ENCODE measurements at places on chromosomes 6 and 20.

DNA sequence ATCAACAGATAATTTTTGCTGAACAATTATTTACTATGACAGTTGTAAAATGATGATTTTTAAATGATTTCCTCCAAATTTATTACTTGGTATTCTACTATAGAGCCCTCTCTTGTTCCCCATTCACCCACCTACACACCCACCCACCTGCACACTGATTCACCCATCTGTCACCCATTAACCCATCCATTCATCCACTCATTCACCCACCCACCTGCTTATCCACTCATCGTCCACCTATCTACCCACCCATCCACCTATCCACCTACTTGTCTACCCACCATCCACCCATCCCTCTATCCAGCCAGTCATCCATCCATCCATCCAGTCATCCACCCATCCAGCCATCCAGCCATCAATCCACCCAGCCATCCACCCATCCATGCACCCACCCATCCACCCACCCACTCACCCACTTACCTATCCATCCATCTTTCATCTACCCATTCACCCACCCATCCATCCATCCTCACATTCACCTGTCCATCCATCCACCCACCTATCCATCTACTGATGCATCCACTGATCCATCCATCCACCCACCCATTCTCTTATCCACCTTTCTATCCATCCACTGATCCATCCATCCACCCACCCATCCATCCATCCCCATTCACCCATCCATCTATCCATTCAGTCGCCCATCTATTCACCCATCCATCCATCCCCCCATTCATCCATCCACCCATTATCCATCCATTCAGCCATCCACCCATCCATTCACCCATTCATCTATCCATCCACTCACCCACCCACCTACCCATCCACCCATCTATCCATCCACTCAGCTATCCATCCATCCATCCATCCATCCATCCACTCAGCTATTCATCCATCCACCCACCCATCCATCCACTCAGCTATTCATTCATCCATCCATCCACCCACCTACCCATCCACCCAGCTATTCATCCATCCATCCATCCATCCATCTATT lies 72.0 kb downstream of the SYNJ2 start:
- DNase-seq = no peak

DNA sequence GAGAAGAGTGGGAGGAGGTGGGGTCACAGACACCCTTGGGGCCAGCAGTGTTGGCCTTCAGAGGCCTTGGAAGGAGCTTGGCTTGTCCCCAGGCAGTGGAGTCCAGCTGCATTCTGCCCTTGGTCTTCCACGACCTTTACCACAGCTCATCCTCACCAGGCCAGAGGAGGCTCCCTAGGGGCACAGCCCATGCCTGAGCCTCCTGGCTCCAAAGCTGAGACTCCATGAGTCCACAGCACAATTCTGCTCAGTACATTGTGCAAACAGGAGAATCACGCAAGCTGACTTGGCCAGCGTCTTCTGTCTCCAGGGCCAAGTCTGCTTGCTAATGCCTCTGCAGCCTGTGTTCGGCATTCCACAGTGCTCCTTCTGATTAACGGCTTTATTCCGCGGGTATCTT lies 337.2 kb downstream of the SMOC2 start:
- no peak for DNase-seq

DNA sequence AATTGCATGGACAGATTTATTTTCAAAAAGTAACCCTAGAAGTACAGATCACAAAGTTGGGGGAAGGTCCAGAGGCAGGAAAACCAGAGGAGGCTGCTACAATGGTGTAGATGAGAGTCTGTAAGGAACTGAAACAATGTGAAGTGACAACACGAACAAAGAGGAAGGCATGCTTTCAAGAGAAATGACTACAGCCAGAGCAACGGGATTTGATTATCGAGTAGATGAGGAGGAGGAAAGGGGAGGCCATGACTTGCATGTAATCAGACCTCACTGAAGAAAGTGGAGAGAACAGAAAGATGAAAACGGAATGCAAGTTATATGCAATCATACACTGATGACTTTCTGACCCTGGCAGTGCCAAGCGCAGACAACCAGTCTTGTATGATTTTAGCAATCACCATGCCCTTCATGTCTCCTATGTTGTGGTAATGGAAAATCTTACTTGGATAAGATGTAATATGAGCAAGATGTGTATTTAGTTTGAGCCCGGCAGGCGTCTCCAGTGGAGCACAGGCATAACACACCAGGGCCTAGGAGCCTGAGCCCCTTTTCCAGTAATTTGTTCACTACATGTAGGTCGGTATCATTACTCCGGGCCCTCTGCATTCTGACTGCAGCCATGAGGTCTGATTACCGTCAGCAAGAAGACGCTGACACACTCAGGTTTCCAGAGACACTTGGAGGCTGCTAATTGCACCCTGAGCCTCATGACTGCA lies 34.0 kb upstream of the FAM83C start:
- DNase-seq = no peak

GRCh38 chr6:122798099-122798641 lies 9.1 kb downstream of the SMPDL3A start:
- peak; percentile 85 for DNase-seq

DNA sequence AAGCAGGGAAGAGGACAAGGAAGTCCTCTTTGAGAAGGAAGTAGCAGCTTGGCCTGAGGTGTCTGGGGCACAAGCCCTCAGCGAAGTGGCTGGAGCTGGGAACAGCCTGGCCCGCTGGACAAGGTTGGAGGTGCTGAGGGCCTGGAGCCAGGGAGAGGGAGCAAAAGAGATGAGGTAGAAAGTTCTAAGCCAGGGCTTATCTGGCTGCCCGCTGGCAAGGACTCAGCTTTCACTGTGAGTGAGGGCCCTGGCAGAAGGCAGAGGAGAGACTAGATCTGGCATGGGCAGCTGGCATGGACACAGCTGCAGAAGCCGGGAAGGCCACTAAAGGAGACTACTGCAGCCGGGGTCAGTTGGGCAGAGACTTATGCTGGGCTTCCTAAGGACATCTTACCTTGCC lies 21.8 kb upstream of the PCMTD2 start:
- no peak for DNase-seq

GRCh38 chr6:21132856-21133838 lies 460.4 kb upstream of the SOX4 start:
- DNase-seq = no peak

DNA sequence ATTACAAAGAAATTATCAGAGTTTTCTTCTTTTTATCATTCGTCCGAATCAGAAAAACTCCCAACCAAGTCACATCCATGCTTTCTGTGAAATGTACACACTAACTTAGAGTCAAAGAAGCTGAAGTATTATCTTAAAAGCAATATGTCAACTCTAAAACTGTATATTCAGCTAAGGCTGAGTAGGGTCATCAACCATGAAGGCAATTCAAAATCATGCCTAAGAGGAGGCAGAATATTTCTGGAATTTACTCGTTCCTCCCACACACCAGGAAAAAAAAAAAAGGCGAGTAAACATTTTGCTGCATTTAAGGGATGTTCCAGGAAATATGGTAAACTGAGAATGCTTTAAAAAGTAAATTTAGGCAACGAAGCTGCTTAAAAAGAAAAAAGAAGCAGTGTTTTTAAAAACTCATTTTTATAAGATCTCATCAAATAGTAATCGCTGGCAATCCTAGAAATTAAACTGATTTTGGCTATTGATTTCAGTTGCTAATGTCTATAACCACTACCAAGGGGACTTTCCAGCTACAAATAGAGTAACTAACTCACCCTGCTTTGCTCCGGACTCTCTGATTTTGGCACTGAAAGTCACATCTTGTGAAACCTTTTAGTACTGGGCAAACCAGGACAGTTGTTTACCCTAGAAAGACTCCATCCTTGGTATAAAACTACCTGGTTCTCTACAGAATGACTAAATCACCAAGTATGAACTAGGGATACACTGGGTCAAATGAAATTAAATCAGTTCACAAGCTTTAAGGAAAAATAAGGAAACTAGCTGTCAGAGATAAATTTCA lies 82.8 kb downstream of the MBOAT1 start:
- DNase-seq = no peak

Data from astrocyte of the spinal cord (primary cell).